HuH-7.5 (cell line): ENCODE measurements at places on chromosomes 1 and 21.
A peak's percentile ranks its signal among the peaks of the same experiment; 100 is the strongest.

DNA sequence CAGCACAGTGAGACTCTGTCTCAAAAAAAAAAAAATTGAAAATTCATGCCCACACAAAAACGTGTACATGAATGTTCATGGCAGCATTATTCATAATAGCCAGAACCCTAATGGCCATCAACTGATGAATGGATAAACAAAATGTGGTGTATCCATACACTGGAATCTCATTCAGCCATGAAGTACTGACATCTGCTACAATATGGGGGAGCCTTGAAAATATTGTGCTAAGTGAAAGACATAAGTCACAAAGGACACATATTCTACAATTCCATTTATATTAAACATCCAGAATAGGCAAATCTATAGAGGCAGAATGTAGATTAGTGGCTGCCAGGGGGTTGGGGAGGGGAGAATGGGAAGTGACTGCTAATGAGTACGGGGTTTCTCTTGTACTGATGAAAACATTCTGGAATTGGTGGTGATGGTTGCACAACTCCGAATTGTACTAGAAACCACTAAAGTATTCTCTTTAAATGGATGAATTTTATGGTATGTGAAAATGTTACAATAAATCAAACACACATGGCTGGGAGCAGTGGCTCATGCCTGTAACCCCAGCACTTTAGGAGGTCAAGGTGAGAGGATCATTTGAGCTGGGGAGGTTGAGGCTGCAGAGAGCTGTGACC is 33.0 kb upstream of the KCNN3 start:
- no peak for DNase-seq

- no peak for DNase-seq
These were observed 731 bp downstream of the TRIM11 start for GRCh38 chr1:228405979-228406228.

DNA sequence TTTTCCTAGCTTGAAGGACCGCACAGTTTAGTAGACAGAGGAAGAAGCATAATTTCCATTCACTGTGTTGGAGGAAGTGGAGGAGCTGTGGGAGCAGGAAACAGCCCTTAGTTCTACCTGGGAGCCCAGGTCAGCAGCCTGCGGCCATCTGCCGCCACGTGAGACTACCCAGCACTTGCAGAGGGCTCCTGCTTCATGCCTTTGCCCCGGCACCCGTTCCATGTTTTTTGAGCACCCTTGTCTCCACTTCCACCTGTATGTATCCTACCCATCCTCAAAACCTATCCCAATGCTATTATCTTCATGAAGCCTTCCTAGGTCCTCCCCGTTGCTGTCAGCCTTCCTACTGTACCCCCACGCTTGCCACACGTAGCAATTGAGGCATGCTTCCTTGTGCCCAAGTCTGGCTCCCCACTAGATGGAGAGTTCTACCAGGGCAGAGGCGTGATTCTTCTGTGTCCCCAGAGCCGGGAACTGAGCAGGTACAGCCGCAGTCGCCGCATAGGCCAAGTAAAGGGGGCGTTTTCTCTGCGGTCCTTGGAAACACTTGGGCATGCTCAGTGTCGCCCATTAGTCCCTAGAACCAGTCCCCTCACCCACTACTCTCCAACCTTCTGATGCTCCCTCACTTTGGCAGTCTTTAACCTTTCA is 1.9 kb downstream of the SLC6A9 start:
- peak; percentile 72 for DNase-seq

DNA sequence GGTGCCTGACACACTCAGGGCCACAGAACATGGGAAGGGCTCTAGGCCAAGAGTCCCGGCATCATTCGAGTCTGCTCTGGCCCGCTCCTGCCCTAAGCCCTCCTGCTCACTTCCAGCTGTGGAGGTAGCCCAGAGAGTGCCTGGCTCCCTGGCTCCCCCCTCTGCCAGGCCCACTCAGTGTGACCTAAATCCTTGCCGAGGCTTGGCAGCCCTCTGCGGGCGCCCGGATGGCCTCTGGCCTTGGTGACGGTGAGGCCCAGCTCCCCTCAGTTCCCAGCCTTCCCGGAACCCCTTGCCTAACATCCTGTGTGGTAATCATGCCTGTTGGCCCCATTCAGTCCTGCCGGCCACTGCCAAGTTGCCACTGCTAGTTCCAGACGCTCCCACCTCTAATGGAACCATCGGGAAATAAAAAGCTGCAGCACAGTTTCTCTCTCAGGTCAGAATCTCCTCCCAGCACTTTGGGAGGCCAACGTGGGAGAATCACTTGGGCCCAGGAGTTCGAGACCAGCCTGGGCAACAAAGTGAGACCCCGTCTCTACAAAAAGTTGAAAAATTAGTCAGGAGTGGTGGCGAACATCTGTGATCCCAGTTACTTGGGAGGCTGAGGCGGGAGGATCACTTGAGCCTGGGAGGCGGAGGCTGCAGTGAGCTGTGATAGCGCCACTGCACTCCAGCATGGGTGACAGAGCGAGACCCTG is 1.2 kb upstream of the H6PD start:
- DNase-seq: peak; percentile 40

DNA sequence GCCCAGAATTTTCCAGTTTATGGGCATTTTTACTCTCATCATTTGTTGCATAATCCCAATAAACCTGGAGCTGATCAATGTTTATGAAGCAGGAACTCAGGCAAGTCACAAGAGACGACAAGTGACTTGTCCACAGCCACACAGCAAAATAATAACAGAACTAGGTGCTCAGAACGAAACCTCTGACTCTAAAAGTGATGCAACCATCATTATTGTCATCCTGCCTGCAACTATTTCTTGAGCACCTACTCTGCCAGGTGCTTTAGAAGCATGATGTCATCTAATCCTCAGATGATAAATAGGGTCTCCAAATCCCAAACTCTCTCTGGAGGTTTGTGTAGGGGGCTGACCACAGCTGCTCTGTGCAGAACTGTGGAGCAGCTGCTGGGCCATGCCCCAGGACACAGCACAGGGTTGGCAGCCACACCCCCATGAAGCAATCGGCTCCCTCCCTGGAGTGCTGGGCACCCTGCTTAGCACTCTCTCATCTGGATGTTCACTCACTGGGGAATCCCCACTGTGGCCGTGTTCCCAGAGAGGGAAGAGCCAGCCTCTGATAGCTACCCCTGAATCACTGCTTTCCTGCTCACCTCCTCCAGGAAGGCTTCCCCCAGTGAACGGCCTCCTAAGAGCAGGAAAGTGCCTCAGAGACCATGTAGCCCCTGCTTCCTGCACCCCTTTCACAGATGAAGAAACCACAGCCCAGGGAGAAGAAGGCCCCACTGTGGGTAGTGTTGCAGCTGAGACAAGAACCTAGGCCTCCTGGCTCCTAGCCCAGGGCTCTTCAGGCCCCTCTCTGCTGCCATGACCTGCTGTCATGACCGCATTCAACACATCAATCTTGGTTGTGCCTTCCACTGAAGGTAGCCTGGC is 2.1 kb downstream of the TTC22 start:
- no peak for DNase-seq

GRCh38 chr1:76433526-76433925 is 359.0 kb downstream of the ST6GALNAC3 start:
- no peak for DNase-seq

GRCh38 chr1:81948495-81948894 is 147.8 kb downstream of the ADGRL2 start:
- DNase-seq: no peak

GRCh38 chr1:110727246-110727645 is 52.5 kb upstream of the KCNA3 start:
- no peak for DNase-seq

- DNase-seq: no peak
These were observed 55.1 kb downstream of the AGPAT3 start for GRCh38 chr21:43919871-43920801.

- no peak for DNase-seq
These were observed 42.9 kb downstream of the PARP1 start for GRCh38 chr1:226364901-226365565.

GRCh38 chr1:85135392-85135798 is 65.4 kb downstream of the SYDE2 start:
- no peak for DNase-seq

GRCh38 chr1:83052865-83053264 is 946.1 kb downstream of the TTLL7 start:
- DNase-seq: no peak

DNA sequence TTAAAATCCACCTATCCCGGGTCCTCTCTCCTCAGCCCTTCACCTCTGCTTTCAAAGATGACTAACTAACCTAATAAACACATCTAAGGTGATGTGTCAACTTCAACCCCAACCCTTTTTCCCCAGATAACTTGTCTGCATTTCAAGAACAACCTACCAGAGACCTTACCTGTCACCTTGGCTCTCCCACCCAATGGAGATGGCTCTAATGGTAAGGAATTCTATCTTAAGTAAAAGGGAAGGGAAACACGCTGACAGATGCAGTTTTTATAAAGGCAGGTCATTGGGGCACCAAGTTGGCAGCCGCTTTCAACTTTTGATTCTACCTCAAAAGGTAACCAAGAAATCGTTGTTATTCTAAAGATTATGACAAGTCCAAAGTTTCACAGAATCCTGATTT is 37.6 kb downstream of the MRPL39 start:
- no peak for DNase-seq

DNA sequence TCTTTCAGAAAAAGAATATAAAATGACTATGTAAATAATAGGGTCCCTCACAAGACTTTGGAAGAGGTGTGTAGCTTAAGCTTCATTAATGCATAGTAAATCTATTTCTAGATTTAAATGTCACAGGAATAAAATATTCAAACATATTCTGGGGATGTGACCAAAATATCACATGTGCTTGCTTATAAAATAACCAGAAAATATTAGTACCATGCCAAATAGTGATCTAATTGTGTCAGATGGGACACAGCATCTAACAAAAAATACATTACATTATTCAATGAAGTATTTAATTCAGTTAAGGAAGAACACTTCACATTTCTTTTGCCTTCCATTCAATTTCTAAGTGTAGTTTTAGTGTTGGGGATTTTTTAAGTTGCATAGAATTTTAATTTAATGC is 179.5 kb downstream of the LRRC40 start:
- DNase-seq: no peak

- no peak for DNase-seq
These were observed 779.6 kb upstream of the ADGRL2 start for GRCh38 chr1:81021134-81021533.

DNA sequence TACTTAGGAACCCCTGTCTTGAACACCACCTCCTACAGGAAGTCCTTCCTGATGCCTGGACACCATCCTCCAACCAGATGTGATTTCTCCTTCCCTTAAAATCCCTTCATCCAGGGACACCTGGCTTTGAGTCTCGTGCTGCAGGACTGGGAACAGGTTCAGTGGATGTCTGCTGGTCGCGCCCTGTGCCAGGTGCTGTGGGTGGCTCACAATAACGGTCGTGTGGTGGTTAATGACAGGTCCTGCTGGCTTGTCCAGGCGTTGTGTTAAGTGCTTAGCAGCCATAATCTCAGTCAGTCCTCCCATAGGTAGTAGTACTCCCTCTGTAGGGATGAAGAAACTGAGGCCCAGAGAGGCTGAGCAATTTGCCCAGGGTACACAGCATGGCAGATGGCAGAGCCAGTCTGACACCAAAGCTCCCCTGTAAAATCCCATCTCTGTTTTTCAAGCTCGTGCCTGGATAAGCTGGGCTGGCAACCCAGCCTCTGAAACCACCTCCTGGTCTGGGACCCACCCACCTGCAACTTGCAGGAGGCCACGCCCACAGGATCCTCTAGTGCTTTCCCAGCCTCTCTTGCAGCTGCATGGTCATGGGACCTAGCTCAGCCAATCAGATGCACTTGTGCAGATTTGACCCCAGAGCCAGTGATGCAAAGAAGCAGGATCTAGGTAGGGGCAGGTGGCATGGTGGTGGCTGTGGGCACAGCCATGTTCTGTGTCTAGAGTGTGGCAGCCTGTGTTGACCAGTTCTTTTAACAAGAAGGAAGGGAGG is 106.0 kb upstream of the IFFO2 start:
- no peak for DNase-seq

- no peak for DNase-seq
These were observed 15.8 kb downstream of the OR14I1 start for GRCh38 chr1:248686815-248687214.

DNA sequence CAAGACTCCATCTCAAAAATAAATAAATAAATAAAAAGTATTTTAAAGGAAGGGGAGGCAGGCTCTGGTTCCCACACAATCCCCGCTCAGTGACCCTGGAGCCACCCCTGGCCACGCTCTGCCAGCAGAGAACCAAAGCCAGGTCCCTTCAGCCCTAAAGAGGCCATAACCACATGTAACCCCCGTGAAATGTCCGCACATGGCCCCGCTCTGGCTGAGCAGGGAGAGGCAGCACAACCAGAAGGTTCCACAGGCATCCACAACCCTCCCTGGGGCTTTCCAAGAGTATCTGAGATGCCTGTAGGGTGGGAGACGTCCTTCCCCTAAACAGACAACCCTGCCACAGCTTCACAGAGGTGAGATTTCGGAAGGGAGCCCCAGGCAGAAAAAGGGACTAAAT is 1.4 kb upstream of the ARF1 start:
- DNase-seq: no peak

DNA sequence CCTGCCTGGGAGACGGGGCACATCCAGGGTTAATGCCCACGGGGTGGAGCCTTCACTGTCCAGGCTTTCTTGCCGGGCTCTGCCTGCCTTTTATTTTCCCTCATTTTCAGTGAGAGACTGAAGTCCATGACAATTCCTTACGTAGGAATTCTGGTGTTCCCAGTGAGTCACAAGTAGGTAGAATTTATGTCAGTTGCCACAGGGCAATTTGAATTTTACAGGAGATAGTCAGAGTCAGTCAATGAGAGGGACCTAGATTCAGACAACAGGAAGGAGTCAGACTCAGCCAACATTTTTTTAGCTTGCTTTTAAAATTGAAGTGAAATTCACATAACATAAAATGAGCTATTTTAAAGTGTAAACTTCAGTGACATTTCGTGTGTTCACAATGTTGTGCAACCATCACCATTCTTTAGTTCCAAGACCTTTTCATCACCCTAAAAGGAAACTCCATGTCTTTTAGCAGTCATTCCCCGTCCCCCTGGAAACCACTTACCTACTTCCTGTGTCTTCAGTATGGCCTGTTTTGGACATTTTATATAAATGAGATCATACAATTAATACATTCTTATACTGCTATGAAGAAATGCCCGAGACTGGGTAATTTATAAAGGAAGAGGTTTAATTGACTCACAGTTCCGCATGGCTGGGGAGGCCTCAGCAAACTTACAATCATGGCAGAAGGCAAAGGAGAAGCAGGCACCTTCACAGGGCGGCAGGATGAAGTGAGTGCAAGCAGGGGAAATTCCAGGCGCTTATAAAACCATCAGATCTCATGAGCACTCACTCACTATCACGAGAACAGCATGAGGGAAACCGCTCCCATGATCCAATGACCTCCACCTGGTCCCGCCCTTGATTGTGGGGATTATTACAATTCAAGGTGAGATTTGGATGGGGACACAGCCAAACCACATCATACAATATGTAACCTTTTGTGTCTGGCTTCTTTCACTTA is 14.6 kb downstream of the AJAP1 start:
- no peak for DNase-seq

- DNase-seq: no peak
These were observed 281.4 kb downstream of the RPS6KC1 start for GRCh38 chr1:213332491-213332890.

- no peak for DNase-seq
These were observed 1.2 kb upstream of the PGBD5 start for GRCh38 chr1:230427094-230427876.

DNA sequence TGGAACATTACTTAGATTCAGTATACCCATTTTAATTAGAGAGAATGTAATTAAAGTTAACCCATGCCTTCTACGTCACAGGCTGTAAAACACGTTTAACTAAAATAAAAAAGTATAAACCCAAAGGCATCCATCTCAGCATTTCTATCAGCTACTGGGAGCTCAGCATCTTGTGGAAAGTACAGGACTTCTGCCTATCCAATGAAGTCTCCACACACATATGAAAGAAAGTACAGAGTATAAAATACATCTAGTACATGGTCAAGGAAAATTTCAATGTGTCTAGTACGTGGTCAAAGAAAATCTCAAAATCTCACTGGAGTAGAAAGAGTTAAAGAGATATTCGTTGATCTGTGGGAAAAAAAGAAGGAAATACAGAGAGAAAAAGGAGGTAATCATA is 141.4 kb upstream of the ZNHIT6 start:
- no peak for DNase-seq
